Progenitor cell of endocrine pancreas (in vitro differentiated cells): ENCODE measurements at places on chromosomes 5 and 9.

- DNase-seq: no peak
Observed at GRCh38 chr5:22699319-22699718, 153.8 kb downstream of the CDH12 start.

- no peak for DNase-seq
Observed at GRCh38 chr5:27403243-27403882, 365.0 kb upstream of the CDH9 start.

- no peak for DNase-seq
Observed at GRCh38 chr5:97541864-97542263, 358.8 kb upstream of the RIOK2 start.

DNA sequence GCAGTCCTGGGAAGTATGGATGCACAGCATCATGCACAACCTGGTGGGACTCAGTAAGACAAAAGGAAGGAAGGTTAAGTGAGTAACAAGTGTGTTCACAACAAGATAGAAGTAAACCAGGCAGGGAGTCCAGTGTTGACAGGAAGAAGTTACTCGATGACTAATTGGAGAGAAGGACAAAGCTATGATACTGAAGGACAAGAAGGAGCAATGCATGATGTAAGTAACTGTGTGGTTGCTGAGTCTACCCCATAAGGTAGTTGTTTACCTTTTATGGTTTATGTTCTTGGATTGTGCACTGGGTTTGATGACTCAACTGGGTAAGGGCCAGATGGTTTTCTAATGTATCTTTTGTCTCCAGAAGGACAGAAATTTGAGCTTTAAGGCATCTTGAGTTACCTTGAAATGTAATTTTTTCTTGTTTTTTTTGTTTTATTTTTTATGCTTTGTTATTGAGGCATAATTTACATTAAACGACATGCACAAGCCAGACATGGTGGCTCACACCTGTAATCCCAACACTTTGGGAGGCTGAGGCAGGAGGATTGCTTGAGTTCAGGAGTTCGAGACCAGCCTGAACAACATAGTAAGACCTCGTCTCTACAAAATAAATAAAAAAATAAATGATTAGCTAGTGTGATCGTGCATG lies 89.2 kb upstream of the CAST start:
- no peak for DNase-seq

DNA sequence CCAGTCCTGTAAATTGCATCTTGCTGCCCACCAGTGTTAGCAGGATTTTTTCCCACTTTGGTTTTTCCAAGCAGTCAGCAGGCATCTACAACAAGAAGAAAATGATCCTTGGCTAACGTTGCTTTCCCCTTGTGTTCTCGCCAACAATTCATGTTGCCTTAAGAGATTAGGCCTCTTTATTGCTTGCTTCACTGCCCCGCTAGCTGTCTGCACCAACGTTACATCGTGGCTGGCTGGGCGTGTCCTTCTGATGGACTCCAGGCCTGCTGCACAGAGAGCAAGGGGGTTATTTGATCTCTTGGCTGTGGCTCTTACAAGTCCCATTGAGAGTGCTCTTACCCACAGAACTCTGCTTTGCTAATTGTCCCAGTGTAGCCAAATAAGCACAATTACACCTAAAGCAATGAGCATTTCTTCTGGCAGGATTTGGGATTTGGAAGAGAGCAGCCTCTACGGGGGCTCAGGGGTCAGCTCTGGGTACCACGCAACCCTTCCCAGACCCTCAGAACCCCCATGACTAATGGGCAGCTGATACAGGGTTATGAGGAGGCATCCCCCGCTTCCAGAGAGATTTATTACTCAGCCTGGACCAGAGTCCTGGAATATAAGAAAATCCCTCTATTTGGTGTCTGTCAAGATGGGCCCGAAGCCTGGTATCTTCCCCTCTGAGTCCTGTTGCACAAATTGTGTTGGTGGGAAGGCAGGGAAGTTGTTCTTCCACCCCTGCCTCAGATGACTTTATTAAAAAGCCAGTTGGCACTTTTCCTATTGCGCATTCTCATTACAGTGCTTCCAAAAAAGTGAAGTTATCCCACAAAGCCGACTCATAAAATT lies 17.6 kb downstream of the DCANP1 start:
- no peak for DNase-seq

DNA sequence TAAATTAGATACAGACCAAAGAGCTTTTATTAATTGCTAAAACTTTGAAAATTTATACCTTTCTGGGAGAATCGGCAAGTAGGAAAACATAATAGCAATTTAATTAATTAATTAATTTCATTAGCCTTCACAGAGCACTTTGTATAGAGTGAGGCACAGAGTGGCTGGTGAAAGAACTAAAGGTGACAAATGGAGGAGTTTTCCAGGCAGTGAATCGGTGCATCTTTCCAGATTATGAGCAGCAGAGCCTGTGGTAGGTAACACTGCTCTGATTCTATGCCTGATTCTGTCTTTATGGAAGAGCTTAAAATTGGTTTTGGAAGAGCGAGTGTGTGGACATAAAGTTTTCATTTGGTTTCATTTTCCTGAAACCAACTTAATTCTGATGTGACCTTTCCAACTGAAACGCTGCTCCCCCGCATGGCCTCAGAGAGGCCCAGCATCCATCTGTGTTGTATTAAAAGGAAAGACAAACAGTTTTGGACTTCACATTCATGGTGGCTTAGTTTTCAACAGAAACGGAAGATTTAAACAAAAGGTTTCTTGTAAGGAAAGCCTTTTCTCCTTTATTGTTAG lies 188.9 kb upstream of the RPS23 start:
- no peak for DNase-seq

DNA sequence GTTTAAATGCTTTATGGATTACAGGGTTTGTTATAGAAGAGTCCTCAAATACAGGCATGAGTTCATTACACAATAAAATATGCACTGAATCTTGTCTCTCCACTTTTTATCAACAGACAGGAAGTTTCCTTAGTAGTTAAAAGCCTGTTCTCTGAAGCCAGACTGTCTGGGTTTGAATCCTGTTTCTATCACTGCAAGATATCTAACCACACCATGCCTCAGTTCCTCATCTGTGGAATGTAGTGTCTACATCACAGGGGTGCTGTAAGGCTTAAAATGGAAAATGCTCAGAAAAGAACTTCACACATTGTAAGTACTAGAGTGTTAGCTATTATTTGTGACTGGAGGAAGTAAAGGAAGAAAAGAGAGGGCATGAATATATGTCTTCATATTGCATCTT lies 9.3 kb downstream of the LIX1 start:
- DNase-seq: no peak

DNA sequence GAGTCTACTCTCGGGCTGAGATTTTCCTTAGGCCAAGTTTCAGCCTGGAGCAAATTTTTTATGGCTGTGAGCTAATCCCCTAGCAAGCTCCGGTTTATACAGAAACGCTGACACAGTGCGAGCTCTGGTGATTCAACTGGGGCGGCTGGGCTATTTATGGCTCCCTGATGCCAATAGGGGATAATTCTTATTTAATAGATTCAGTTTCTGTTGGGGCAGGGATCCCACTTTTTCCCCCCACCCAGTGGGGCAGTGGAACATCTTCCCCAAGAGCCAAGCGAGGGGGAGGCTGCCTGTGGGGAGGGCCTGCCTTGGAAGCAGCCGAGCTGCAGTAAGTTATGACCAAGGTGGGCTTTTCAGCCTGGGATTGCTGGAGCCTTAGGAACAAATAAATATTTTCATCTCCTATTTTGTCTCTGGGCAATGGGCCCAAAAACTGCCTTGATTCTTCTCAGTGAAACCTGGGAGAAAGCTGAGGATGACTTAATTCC lies 129.1 kb downstream of the MACROH2A1 start:
- no peak for DNase-seq

GRCh38 chr5:157502143-157502647 lies 42.2 kb downstream of the NIPAL4 start:
- DNase-seq: no peak

- no peak for DNase-seq
Observed at GRCh38 chr9:86434039-86434726, 80.0 kb upstream of the TUT7 start.

DNA sequence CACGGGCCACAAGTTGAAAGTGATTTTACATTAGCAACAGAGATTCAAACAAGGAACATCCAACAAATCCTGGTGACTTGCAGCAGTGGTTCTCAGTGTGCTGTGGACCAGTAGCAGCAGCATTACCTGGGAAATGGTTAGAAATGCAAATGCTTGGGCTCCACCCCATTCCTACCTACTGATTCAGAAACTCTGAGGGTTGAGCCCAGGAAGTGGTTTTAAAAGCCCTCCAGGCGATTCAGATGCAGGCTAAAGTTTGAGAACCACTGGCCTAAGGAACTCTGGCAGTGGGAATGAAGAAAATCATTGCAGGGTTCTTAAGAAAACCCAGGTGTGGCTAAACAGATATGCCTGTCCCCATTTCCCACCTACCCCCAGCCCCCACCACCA lies 398.8 kb downstream of the ENC1 start:
- no peak for DNase-seq

- no peak for DNase-seq
Observed at GRCh38 chr5:3605298-3606010, 9.8 kb downstream of the IRX1 start.

- DNase-seq: no peak
Observed at GRCh38 chr9:36764364-36765076, 191.8 kb downstream of the MELK start.

GRCh38 chr5:98004463-98004862 lies 769.0 kb upstream of the RGMB start:
- DNase-seq: no peak

DNA sequence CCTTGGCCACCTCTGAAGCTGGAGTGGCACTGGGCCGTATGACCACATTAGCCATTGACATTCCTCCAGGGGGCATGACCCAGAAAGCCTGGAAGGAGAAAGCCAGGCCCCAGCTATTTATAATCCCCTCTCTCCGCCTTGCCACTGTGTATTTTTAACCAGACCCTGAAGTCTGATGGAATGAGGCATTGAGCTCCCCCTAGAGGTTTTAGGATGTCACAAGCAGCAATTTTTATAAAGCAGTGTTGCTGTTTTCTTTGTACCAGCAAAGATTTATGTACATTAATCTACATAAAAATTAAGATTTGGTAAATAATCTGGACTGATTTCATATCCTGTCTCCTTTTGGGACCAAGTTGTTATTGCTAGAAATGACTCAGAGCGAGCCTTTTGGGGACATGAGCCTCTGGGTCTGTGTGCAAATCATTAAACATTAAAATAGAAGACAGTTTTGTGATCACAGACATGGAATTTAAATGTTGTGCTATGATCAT lies 127.1 kb downstream of the TRIO start:
- DNase-seq: peak; percentile 21

- DNase-seq: no peak
Observed at GRCh38 chr5:52786949-52787599, 642 bp upstream of the ITGA1 start.

DNA sequence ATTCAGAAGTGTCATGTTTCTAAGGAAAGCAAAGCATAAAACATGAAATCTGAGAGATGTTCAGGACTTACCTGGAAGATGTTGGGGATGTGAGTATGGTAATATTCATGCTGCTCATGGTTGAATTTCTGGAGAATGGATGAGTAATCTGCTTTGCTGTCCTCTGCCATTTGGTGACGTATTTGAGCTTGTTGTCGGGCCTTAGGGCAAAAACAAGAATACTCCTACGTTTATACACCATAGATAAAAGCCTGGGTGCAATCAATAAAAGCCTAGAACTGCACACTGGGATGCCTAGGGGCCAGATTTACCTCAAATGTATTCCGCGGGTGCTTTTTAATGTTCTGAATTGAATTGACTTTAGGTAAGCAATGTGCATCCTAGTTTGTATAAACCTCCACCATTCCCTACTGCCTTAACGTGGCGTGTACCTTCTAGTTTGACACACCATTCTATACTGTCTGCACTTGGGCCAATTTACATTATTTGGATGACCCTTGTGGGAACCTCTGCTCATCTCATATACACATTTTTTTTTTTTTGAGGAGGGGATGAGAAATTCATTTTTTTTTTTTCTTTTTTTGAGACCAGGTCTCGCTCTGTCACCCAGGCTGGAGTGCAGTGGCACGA lies 94.4 kb downstream of the USP20 start:
- DNase-seq: no peak

DNA sequence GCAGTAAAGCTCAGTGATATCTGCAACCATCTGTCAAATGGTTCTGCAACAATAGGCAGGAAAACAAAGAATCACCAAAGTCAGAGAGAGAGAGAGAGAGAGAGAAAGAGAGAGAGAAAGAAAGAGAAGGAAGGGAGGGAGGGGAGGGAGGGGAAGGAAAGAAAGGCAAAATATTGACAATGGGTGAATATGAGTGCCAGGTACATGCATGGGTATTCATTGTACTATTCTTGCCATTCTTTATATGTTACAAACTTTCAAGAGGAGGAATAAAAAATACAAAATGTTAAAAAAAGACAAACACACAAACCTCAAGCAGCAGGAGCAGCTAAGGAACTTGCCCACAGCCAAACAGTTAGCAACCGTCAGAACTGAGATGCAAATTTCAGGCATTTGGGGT lies 350.8 kb upstream of the RFX3 start:
- no peak for DNase-seq

DNA sequence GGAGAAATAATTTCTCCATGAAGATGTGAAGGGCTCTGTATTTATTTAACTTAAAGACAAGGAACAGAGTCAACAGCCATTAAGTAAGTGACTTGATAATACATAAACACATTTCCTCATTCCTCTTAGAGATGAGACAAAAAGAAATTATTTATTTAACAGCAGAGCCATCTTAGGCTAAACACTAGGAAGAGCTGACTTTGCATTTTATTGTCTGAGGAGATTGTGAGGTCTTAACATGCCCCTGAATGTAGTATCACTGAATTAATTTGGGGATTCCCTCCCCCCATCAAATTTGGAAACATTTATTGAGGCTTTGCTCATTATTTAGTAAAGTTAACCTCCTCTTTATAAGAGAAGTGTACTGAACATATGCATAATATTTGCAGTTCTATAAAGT lies 35.2 kb downstream of the TAS2R1 start:
- no peak for DNase-seq

GRCh38 chr5:100900142-100900795 lies 2.8 kb downstream of the ST8SIA4 start:
- DNase-seq: no peak

DNA sequence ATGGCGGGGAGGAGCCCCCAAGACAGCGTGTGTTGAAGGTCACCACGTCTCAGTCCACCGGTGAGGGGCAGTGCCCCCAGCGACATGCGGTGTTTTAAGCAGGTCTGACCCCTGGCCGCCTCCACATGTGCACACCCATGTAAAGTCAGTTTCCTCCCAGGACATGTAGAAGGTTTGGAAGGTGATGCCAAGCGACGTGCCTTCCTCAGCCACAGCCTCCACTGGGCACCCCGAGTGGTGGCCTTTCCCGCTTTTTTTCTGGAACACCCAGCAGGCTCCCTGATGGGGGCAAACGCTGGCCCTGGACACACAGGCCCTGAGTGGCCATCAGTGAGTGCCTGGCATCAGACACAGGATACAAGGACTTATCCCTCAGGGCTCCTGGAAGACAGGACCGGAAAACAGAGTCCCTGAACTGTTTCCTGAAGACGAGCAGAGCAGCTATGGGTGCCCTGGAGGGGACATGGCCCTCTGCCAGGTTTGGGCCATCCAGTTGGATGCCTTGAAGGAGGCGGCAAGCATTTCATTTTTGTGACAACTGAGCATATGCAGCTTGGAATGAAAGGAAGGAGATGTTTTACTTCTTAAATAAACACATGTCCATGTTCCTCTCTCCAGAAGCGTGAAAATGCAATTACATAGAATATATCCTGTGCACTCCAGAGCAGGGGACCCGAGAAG lies 275.8 kb upstream of the IRX2 start:
- no peak for DNase-seq

- DNase-seq: peak; percentile 24
Observed at GRCh38 chr5:66596636-66597182, 516 bp downstream of the MAST4 start.
